ENCODE measurements at places on chromosomes 2 and 18. TPM values are rescaled to one million over a fixed set of nuclear protein-coding genes. Genes with fewer than 3 reads are reported as not detected.

Gene BOLL
- not detected for polyA plus RNA-seq

Gene SLC39A6
- polyA plus RNA-seq: 27.2 TPM

Gene CDH7
- polyA plus RNA-seq: not detected

Gene EVX2
- not detected for polyA plus RNA-seq

Gene SERPINB7
- not detected for polyA plus RNA-seq

Gene C2orf78
- polyA plus RNA-seq: not detected

Gene RAD51AP2
- polyA plus RNA-seq: not detected

Gene KCNS3
- polyA plus RNA-seq: 5.4 TPM

Gene UBE2E3
- polyA plus RNA-seq: 66.6 TPM

Gene FRZB
- polyA plus RNA-seq: 277 TPM

Gene DYNAP
- polyA plus RNA-seq: not detected

Gene DSG1
- not detected for polyA plus RNA-seq

Gene TANK
- 39.3 TPM for polyA plus RNA-seq

Gene RIT2
- not detected for polyA plus RNA-seq

Gene ACOXL
- polyA plus RNA-seq: not detected

Gene ONECUT2
- 0.50 TPM for polyA plus RNA-seq

Gene EVA1A
- 6.0 TPM for polyA plus RNA-seq

Gene KRTCAP3
- polyA plus RNA-seq: 3.9 TPM

Gene OTX1
- polyA plus RNA-seq: not detected

Gene CRYGD
- not detected for polyA plus RNA-seq

Gene BOK
- 4.7 TPM for polyA plus RNA-seq

Gene PLCL1
- 5.1 TPM for polyA plus RNA-seq

Gene HNMT
- polyA plus RNA-seq: 65.5 TPM

Gene ABCG8
- polyA plus RNA-seq: 1.9 TPM

Gene NTSR2
- not detected for polyA plus RNA-seq

Gene PROM2
- not detected for polyA plus RNA-seq

Gene CXCR1
- 0.20 TPM for polyA plus RNA-seq

Gene COL4A3
- 22.7 TPM for polyA plus RNA-seq

Gene ASXL3
- polyA plus RNA-seq: 0.38 TPM

Gene IKZF2
- 1.4 TPM for polyA plus RNA-seq

Gene THSD7B
- polyA plus RNA-seq: 0.25 TPM

Gene EMILIN2
- polyA plus RNA-seq: 1.1 TPM

Gene ASB18
- not detected for polyA plus RNA-seq

All from aorta (tissue), 5 donors.